ENCODE measurements at places on chromosomes 7 and 10.
A peak's percentile ranks its signal among the peaks of the same experiment; 100 is the strongest.

- DNase-seq: peak; percentile 75
Measured at GRCh38 chr10:95841661-95842498, 65.9 kb upstream of the CC2D2B start.

- DNase-seq: no peak
Measured at GRCh38 chr10:47318706-47319105, 3.5 kb upstream of the GDF2 start.

DNA sequence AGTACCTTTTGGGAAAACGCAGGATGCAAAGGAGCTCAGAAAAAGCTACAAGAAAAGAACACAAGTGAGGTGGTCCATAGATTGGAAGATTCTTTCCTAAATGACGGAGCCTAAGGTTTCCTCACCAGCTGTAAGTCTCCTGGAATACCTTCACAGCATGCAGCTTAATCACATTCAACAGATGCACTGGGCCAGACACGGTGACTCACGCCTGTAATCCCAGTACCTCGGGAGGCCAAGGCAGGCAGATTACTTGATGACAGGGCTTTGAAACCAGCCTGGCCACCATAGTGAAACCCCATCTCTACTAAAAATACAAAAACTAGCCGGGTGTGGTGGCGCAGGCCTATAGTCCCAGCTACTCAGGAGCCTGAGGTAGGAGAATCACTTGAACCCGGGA lies 228.7 kb downstream of the FRMD4A start:
- DNase-seq: no peak

- no peak for DNase-seq
Measured at GRCh38 chr10:6669269-6669859, 89.3 kb upstream of the PRKCQ start.

- no peak for DNase-seq
Measured at GRCh38 chr7:54332301-54332700, 209.9 kb upstream of the VSTM2A start.

- no peak for DNase-seq
Measured at GRCh38 chr7:1057416-1058291, 13.3 kb downstream of the GPR146 start.

- DNase-seq: no peak
Measured at GRCh38 chr7:135260930-135261721, 27.5 kb downstream of the STRA8 start.

- no peak for DNase-seq
Measured at GRCh38 chr10:97456686-97457065, 10.7 kb downstream of the ZDHHC16 start.

GRCh38 chr10:79944428-79945395 lies 4.2 kb downstream of the SFTPD start:
- DNase-seq: no peak

GRCh38 chr10:338171-339037 lies 203.1 kb downstream of the ZMYND11 start:
- DNase-seq: no peak

- DNase-seq: peak; percentile 84
Measured at GRCh38 chr10:11180228-11180627, 162.6 kb downstream of the CELF2 start.

DNA sequence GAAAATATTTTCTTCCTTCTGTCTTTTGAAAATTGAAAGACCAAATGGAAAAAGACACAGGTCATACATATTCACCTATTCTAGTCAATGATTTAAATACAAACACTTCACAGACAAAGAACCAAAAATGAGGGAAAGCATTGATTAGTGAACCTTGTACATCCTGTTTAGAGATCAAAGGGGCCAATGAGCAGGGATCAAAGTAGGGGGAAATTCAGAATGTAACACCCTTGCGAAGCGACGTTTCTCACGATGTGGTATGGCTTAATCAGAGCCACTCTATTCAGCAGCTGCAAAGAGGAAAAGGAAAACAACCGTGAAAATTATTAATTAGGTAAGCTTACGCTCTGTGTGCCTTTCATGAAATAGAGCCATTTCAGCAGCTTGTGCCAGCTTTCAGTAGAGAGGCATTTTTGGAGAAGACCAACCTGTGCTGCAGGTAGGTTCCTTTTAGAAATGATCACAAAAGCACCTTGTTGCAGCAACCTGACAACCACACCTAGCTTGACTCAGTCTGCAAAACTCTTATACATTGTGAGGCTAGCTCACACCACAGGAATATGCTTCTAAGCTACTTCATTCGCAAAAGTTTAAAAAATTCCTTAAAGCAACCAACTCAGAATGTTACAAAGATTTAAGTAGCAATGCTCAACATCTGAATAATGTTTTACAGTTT lies 78.0 kb downstream of the DKK1 start:
- no peak for DNase-seq

DNA sequence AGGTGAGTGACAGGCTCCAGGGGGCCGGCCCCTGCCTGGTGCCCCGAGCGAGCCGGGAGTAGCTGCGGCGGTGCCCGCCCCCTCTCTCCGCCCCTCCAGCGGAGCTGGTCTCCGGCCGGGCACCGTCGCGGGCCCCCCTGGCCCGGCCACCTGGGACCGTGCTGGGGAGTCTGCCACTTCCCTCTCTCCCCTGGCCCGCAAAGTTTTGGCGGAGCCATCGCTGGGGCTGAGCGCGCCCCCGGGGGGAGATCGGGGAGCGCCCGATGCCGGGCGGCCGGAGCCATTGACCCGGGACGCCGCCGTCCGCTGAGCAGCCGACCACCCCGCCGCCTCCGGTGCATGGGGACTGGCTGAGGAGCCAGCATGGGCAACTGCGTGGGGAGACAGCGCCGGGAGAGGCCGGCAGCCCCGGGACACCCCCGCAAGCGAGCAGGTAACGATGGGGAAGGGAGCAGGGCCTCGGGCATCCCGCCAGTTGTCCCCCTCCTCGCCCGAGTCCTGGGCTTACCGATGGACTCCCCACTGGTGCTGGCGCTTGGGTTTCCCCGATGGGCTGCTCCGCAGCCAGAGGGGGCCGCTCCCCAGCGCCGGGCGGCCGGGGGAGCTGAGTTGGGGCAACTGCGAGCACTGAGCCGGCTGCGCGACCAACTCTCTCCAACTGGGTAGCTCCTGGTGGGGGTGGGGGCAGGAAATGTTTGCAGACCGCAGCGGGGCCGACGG lies at the start of gene UBTD1:
UBTD1 (plus strand) TSS at position 84 of the 720 bp plus-strand sequence; CDS start at position 364, 280 bp downstream.
- DNase-seq: peak; percentile 24

GRCh38 chr7:95693551-95694333 lies 78.6 kb upstream of the DYNC1I1 start:
- DNase-seq: no peak

DNA sequence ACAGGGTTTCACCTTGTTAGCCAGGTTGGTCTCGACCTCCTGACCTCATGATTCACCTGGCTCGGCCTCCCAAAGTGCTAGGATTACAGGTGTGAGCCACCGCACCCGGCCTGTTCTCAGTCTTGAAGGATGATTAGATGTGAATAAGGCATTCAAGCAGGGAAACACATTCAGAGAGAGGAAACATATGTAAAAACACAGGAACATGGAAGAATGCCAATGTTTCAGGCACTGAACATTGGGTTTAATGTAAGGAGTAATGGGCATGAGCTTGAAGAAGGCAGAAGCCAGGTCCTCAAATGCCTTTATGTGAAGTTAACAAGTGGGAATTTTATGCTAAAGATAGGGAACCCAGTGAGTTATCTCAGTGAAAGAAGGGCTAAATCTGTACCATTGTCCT lies 74.3 kb downstream of the ARL4A start:
- DNase-seq: no peak

DNA sequence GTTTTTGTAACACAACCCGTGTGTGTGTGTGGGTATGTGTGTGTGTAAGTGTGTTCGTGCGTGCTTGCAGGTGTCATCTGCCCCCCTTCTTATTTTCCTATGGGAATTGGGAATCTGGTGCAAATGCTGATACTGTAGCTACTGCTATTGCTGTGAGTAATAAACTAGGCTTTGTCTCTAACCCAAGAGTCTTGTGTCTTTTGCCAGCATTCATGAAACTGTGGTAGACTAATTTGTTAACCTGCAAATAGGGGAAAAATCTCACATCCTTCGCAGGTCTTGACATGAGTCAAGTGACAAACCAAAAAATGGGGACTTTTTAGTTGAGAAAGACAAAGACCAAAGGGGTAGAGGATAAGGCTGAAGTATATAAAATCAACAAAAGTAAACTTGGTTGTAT lies 57.9 kb upstream of the FAM133B start:
- DNase-seq: no peak

DNA sequence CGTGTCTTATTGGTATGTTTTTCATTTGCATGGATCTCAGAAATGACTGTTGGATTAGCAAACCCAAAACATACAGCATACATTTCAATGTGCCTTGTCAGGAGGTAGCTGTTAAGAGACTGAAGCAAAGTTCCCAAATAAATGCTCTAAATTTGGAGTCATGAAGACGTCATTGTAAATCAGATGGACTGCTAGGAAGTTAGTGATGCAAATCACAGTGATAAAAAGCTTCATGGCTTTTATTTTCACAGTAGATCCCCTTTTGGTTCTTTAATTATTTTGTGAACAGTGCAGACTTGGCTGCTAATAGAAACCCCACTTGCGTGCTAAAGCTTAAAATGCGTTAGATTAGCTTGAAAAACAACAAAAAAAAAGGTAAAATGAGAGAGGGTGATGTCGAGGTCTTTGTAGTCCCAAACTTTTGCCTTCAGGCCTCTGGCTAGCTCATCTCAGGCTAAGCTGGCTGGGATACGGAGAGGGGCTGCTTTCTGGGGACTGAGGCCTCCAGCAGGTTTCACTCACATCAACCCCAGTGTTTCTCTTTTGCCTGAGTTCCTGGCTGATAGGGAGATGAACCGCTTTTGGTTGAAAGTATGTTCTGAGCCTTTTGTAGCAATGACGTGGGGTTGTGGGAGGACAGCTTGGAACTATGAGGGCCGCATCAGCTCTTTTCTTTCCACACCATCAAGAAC lies 107.1 kb upstream of the CDCA7L start:
- no peak for DNase-seq

DNA sequence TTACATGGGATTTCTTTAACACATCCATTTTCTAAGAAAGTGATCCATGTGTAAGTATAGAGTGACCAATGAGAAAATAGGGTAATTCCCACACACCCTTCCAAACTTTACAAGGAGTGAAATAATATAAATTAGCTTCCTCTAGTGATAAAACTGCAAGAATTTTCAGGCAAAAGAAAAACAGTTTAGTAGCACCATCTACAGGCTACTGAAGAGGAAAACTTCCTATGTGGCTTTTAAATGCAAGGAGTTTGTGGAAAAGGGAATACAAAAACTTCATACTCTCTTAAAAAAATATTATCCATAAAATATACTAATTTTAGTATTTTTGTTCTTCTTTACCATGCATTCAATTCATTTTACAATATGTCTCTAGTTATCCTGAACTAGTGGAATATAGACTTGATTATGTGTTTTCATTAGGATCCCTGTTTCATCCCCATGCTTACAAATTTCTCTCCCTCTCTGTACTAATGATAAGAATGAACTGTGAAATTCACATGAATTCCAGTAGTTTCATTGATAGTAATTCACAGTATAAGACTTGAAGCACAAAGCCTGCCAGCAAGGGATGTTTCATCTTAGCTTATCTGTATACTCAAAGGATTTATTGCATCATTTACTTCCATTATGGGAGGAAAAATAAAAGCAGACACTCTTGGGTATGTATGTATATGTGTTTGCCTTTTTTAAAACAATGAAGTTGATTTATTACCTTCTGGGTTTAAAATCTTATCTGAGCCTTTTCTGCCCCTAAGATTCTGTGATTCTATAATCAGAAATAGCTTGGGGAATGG lies 442.9 kb downstream of the AUTS2 start:
- no peak for DNase-seq

DNA sequence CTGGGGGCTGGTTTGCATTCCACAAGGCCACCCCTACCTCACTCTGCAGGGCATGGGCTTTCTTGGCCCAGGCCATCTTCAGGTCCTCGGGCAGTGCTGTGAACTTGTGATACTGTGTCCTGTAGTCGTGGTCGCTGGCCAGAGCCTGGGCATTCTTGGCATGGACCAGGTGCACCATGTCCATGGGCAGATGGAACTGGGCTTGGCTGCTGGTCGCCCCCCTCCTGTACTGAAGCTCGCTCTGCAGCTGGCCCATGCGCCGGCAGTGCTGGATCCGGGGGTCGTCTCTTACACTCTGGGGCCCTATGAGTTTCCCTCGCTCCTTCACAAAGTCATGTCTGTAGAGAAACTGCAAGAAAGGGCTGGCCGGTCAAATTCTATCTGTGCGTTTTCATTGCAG lies 51.7 kb downstream of the HABP2 start:
- DNase-seq: no peak

DNA sequence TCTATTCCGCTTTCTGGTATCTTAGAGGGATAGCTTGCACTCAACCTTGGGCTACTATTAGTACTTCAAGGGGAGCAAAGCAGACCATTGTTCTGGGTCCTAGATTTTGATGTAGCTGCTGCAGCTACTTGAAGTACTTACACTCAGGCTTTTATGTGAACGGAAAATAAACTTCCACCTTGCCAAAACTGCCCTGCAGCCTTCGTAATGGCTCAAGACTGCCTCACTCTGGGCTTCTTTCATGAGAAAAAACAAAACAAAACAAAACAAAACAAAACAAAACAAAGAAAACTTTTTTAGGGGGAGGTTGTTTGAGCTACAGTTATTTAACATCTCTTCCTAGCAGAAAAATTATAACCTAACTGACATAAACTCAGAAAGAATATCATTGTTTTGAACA lies 19.4 kb upstream of the EPHB6 start:
- no peak for DNase-seq

GRCh38 chr10:127600479-127600878 lies 51.4 kb downstream of the NPS start:
- DNase-seq: no peak

GRCh38 chr7:26213807-26214515 lies 12.4 kb downstream of the CBX3 start:
- no peak for DNase-seq

DNA sequence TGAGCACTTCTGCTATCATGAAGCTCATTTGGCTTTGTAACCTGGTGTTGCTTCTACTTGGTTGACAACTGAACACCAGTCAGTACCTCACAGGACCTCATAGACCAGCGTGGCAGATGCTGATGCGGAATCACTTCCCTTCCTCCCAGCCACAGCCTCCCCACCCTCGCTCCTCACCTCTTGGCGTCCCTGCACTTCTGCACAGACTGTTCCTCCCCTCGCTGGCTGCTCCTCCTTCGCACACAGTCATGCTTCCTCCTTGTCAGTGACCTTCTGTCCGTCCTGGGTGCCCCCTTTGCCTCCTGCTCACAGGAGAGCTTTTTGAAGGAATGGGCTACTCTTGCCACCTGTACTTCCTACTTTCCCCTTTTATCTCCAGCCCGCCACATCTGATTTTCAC lies 61.4 kb upstream of the CTBP2 start:
- no peak for DNase-seq

DNA sequence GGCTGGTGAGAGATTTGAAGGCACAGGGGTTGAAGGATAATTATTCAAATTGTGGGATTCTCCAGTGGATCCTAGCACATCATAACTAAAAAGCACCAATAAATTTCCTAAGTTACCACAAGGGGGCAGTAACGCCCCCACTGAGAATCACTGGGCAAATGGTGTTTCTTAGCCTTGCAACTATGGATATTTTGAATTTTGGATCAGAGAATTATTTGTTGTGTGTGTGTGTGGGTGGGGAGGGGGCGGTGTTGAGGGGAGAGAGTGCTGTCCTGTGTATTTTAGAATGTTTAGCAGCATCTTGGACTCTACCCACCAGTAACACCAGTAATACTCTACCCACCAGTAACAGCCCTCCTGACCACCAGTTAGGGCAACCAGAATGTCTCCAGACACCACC lies 63.3 kb upstream of the PRKG1 start:
- DNase-seq: no peak

GRCh38 chr7:124041439-124041838 lies 8.6 kb upstream of the TMEM229A start:
- no peak for DNase-seq
